ENCODE measurements at places on chromosomes 13 and 19.
A peak's percentile ranks its signal among the peaks of the same experiment; 100 is the strongest.

DNA sequence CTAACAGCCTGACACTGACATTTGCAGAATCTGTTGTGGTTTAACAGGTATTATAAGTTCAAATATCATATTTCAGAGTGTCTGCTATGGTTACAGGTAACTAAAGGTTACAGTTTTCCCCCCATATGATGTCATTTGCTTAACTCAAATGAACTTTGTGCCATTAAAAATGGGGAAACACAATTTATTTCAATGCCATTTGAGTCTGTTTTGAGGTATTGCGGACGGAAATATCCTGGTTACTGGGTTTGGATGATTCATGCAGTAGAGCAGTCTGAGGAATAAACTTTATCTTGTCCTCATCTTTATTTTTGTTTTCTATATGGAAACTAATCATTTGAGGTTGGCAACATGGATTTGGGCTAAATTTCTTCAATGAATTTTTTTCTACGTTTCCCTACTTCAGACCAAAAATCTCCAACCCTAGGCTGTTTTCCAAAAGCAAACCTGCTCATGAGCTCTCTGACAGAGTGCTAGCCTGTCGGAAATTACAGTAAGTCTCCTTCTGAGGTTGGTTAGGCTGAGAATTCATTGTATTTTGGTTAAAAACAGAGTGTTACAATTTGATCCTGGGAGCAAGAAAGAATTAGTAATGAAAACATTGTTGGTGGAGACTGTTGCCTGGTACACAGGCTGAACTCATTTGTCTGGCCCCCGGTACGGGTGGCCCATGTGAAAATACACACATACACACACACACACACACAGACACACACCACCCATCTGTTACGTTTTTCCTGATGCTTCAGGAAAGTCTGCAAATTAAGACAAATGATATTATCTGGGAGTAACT lies 66.1 kb downstream of the AKAP11 start:
- no peaks in the 10 kb centered on the region for H3K4me1 ChIP-seq
- no peaks in the 10 kb centered on the region for H3K36me3 ChIP-seq
- no peak for DNase-seq
- H3K4me3 ChIP-seq = no peak overlapping the region
- no peaks in the 10 kb centered on the region for H3K27me3 ChIP-seq

GRCh38 chr13:31880851-31881494 lies 141.6 kb downstream of the RXFP2 start:
- H3K4me1 ChIP-seq = no peaks in the 10 kb centered on the region
- H3K27ac ChIP-seq = no peak overlapping the region
- no peak for DNase-seq
- H3K4me3 ChIP-seq = no peak overlapping the region

DNA sequence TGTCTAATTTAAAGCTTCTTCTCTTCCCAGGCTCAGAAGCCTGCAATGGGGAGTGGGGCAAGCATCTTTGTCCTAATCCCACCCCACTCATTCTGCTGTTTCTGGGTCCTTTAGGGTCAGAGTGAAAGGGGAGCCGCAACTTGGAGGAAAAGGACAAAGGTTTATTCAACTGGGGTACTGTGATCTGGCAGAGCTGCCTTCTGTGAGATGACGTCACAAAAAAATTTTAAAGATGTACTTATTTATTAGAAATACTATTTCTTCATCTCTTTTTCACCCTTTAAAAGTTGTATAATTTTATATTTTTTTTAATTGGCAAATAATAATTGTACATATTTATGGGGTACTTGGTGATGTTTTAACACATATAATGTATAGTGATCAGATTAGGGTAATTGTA lies 302.6 kb downstream of the TDRD3 start:
- H3K4me1 ChIP-seq = no peaks in the 10 kb centered on the region
- no peak overlapping the region for H3K27ac ChIP-seq
- no peaks in the 10 kb centered on the region for H3K36me3 ChIP-seq
- no peaks in the 10 kb centered on the region for H3K27me3 ChIP-seq
- no peak for DNase-seq

DNA sequence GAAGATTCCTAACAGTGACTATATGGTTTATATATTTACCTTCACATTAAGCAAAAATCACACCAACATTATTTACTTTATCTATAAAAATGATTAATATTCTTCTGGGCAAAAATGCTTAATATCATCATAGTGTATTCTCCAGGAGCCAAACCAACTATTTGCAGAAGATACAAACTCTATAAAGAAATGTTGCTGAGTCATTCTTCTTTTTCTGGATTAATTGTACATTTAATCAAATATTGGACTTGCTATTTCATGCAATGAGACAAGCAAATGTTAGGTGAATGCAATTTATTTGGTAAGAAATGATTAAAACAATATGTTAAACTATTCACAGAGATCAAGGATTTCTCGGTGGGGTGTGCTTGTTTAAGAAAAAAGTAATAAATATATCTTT lies 1075.8 kb downstream of the PCDH9 start:
- DNase-seq = no peak
- no peaks in the 10 kb centered on the region for H3K4me1 ChIP-seq
- H3K36me3 ChIP-seq = no peaks in the 10 kb centered on the region
- no peaks in the 10 kb centered on the region for H3K27me3 ChIP-seq

- no peaks in the 10 kb centered on the region for H3K27me3 ChIP-seq
- peaks cover 27% of the 10 kb centered on the region for H3K4me1 ChIP-seq
- H3K36me3 ChIP-seq = no peaks in the 10 kb centered on the region
- peak overlapping the region; percentile 96 for H3K27ac ChIP-seq
Observed at GRCh38 chr19:1649706-1650649, 2.4 kb downstream of the TCF3 start.

GRCh38 chr13:99442273-99442895 lies 58.9 kb upstream of the TM9SF2 start:
- no peak overlapping the region for H3K27ac ChIP-seq
- no peaks in the 10 kb centered on the region for H3K36me3 ChIP-seq
- no peaks in the 10 kb centered on the region for H3K4me1 ChIP-seq
- no peak overlapping the region for H3K4me3 ChIP-seq
- DNase-seq = no peak

DNA sequence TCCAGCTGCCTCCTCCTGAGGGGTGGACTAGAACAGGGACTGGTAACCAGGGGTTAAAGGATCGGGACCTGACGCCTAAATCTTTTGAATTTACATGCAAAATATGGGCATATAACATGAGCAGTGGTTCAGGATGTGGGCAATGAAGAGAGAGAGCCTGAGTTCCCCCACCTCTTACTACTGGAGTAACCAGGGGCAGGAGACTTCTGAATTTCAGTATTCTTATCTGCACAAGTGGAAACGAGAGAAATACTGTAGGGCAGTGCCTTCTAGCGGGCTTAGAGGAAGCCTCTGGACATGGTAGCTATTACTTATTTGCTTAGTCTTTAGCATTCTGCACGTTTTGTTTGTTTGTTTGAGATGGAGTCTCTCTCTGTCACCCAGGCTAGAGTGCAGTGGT lies 26.3 kb downstream of the BCAT2 start:
- DNase-seq = no peak
- H3K27ac ChIP-seq = no peak overlapping the region

DNA sequence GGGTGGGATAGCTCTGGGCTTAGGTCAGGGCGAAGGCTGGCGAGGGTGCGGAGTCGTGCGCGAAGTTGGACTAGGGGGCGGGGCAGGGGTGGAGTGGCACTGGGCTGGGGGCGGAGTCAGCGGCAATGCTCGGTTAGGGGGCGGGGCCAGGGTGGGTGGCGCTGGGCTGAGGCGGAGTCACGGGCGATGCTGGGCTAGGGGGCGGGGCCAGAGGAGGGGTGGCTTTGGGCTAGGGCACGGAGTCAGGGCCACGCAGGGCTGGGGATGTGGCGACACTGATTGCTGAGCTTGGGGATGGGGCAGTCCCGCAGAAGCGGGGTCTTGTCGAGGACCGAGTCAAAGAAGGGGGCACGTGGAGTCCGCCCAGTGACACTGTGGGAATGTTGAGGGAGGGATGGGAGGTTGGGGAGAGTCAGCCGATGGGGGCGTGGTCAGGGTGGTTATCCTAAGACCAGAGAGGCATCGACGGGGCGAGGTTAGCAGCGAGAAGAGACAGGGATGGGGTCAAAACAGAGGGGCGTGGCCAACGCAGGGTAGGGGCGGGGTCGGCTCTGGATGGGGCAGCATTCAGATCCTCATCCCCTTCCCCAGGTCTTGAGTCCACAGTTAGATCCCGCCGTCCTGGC lies 8.7 kb downstream of the HOMER3 start:
- peak overlapping the region; percentile 25 for H3K27ac ChIP-seq
- no peaks in the 10 kb centered on the region for H3K4me1 ChIP-seq
- no peaks in the 10 kb centered on the region for H3K27me3 ChIP-seq
- peak; percentile 78 for DNase-seq
- H3K36me3 ChIP-seq = peaks cover 21% of the 10 kb centered on the region

DNA sequence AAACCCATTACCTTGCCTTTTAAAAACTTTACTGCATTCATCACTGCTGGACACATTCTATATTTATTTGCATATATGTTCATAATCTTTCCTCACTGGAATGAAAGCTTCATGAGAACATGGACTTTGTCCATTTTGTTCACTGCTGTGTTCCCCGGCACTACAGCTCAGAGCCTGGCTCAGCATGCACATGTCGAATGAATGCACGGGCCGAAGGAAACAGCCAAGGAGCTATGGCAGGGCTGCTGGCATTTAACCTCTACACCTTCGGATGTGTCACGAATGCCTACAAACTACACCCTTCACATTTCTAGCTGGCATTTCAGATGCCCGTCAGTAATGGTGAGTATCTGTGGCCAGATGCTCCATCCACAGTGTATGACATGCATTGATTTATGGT lies 7.6 kb downstream of the MTIF3 start:
- H3K27me3 ChIP-seq = no peaks in the 10 kb centered on the region
- no peak for DNase-seq
- H3K4me1 ChIP-seq = no peaks in the 10 kb centered on the region

GRCh38 chr13:40069173-40070044 lies 413.9 kb downstream of the COG6 start:
- no peaks in the 10 kb centered on the region for H3K36me3 ChIP-seq
- H3K4me1 ChIP-seq = no peaks in the 10 kb centered on the region
- no peak overlapping the region for H3K27ac ChIP-seq
- no peaks in the 10 kb centered on the region for H3K27me3 ChIP-seq

DNA sequence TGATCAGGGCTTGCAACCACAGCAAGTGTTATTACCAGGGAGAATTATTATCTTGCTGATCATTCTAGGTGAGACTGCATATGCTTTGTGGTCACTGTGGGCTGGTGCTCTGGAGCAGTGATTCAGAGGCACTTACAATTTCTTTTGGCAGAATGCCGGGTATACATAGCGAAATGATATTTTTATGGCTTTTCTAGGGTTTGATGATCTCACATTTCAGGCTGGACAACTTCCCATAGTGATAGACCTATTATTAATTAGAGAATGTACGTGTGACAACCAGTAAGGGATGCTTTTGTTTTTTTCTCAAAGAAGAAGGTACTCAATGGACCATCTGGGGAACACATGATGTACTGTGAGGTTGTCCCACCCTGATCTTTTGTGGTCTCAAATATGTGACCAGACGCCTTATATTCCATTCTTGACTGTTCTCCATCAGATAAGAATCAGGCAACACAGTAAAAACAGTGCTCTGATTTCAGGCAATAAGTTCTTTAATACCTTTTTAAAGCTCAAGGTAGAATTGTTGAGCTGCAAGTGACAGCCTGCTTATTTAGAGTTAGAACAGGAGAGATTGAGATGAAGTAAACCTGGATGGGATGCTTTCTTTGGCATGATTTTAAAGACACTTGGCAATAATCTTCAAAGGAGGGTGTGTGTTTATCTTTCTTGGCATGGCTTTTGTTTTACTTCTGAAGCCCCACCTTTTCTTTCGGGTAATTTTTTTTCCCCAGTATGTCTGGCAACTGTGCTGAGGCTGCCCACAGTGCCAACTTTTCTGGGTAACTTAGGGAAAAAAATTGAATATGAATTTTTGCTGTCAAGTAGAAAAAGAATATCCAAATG lies 27.4 kb upstream of the SCEL start:
- H3K4me1 ChIP-seq = no peaks in the 10 kb centered on the region
- DNase-seq = no peak
- H3K36me3 ChIP-seq = no peaks in the 10 kb centered on the region
- H3K27me3 ChIP-seq = no peaks in the 10 kb centered on the region
- H3K27ac ChIP-seq = no peak overlapping the region

- no peaks in the 10 kb centered on the region for H3K4me1 ChIP-seq
- no peaks in the 10 kb centered on the region for H3K27me3 ChIP-seq
- H3K36me3 ChIP-seq = no peaks in the 10 kb centered on the region
- H3K4me3 ChIP-seq = no peak overlapping the region
- DNase-seq = no peak
Observed at GRCh38 chr19:9986787-9987281, 23.5 kb downstream of the COL5A3 start.

- peaks cover 20% of the 10 kb centered on the region for H3K4me1 ChIP-seq
- DNase-seq = no peak
- H3K27me3 ChIP-seq = no peaks in the 10 kb centered on the region
Observed at GRCh38 chr19:55082020-55082851, 6.6 kb downstream of the EPS8L1 start.

DNA sequence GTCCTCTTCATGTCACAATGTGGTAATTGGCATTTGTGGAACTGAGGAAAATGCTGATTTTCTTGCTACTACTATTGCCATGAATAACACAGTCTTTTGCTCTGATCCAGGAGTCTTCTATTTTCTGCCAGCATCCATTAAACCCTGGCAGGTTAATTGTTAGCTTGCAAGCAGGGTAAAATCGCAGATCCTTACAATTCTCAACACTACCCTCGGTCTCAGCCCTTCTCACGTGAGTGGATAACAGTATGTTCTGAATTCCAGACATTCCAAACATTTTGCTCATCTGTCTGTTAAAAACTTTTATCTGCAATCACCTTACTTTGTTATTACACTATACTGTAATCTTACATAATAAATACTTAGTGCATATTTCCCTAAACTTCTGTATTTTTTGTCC lies 251.3 kb upstream of the ATXN8OS start:
- no peaks in the 10 kb centered on the region for H3K36me3 ChIP-seq
- no peak overlapping the region for H3K4me3 ChIP-seq
- H3K4me1 ChIP-seq = no peaks in the 10 kb centered on the region
- H3K27ac ChIP-seq = no peak overlapping the region
- no peaks in the 10 kb centered on the region for H3K27me3 ChIP-seq
- DNase-seq = no peak

DNA sequence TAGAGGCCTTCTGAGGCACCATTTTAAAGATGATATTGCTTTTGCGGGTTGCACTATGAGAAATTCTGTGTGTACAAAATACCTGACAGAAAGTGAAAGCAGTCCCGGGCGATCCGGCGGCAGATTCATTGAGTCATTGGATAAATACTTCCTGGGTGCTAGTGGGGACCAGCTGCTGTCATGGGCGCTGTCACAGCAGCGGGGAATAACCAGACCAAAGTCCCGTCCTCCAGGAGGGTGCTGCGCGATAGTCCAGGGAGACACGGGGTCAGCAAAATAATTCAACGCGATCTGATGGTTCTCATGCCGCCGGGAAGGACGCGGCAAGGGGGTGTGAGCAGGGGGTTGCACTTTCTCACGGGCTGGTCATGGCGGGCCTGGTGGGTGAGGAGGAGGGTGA lies 13.5 kb downstream of the ZFR2 start:
- no peaks in the 10 kb centered on the region for H3K27me3 ChIP-seq
- H3K27ac ChIP-seq = no peak overlapping the region
- DNase-seq = peak; percentile 76
- H3K4me3 ChIP-seq = no peak overlapping the region

- H3K4me3 ChIP-seq = no peak overlapping the region
- DNase-seq = no peak
- no peaks in the 10 kb centered on the region for H3K27me3 ChIP-seq
- H3K27ac ChIP-seq = no peak overlapping the region
Observed at GRCh38 chr13:84136582-84136981, 254.3 kb upstream of the SLITRK1 start.

GRCh38 chr13:21429211-21429610 lies 29.9 kb downstream of the ZDHHC20 start:
- no peaks in the 10 kb centered on the region for H3K36me3 ChIP-seq
- H3K4me1 ChIP-seq = no peaks in the 10 kb centered on the region
- H3K27ac ChIP-seq = no peak overlapping the region
- H3K27me3 ChIP-seq = no peaks in the 10 kb centered on the region
- DNase-seq = no peak
